ENCODE measurements at places on chromosomes 7 and 10. TPM values are rescaled to one million over a fixed set of nuclear protein-coding genes. Genes with fewer than 3 reads are reported as not detected.

Gene DGKB
- 0.15 TPM for total RNA-seq

Gene MSMB
- total RNA-seq = not detected

Gene UTF1
- not detected for total RNA-seq

Gene TRIM74
- total RNA-seq = 0.23 TPM

Gene LIPF
- total RNA-seq = not detected

Gene C10orf67
- 0.15 TPM for total RNA-seq

Gene CYP17A1
- total RNA-seq = not detected

Gene LIPJ
- total RNA-seq = not detected

Gene TCAF2
- 9.7 TPM for total RNA-seq

Gene CALML5
- total RNA-seq = not detected

Gene EN2
- 2.3 TPM for total RNA-seq

Gene KNDC1
- not detected for total RNA-seq

Gene ZMIZ2
- total RNA-seq = 26.6 TPM

Gene UFSP1
- 10.5 TPM for total RNA-seq

Gene ZNF775
- 4.7 TPM for total RNA-seq

Gene CFAP70
- total RNA-seq = 0.73 TPM

Gene HOXA7
- total RNA-seq = 2.6 TPM

Gene DHTKD1
- total RNA-seq = 18.7 TPM

Gene MYOF
- 174 TPM for total RNA-seq

Gene ACSL5
- total RNA-seq = not detected

Gene RNF148
- 2.0 TPM for total RNA-seq

Gene ALOX5
- 0.11 TPM for total RNA-seq

Gene BTBD16
- not detected for total RNA-seq

Gene PRPF18
- 10.2 TPM for total RNA-seq

Gene TMEM176A
- total RNA-seq = not detected

Gene PLAC9
- 2.0 TPM for total RNA-seq

Gene SGCE
- 31.5 TPM for total RNA-seq

Gene ATOH7
- total RNA-seq = not detected

Gene LIPM
- total RNA-seq = not detected

Gene NPSR1
- not detected for total RNA-seq

Gene SLC18A2
- total RNA-seq = not detected

Gene PDGFA
- total RNA-seq = 16.1 TPM

Gene PLXDC2
- total RNA-seq = 0.06 TPM

Gene MXI1
- 15.6 TPM for total RNA-seq

Gene FXYD4
- not detected for total RNA-seq

Gene SHH
- total RNA-seq = 0.11 TPM

Gene ZWINT
- 542 TPM for total RNA-seq

Gene PLA2G12B
- not detected for total RNA-seq

Gene NEBL
- 14.7 TPM for total RNA-seq

Gene MRLN
- not detected for total RNA-seq

Gene NKX6-2
- not detected for total RNA-seq

Gene CH25H
- not detected for total RNA-seq

Gene GPR22
- total RNA-seq = not detected

Gene RPS24
- 9,576 TPM for total RNA-seq

Gene FZD1
- total RNA-seq = 3.1 TPM

Gene OR2A1
- not detected for total RNA-seq

Gene MSANTD7
- total RNA-seq = 8.2 TPM

Gene TMEM270
- not detected for total RNA-seq

Gene DYNC1I1
- total RNA-seq = 6.5 TPM

Gene CALN1
- not detected for total RNA-seq

Gene WDR86
- total RNA-seq = not detected

Gene SLC25A28
- total RNA-seq = 16.0 TPM

Gene SORCS1
- total RNA-seq = 0.11 TPM

Gene OR2AE1
- 0.18 TPM for total RNA-seq

Gene PSMG3
- total RNA-seq = 171 TPM

Gene CRHR2
- not detected for total RNA-seq

Data from PC-3 (cell line).